ENCODE measurements at places on chromosomes 12 and 14.

GRCh38 chr12:64833928-64834327, 9.5 kb downstream of the TBC1D30 start:
- no peak for DNase-seq

- DNase-seq: no peak
Observed at GRCh38 chr12:127588249-127588648, 678.7 kb upstream of the TMEM132C start.

- DNase-seq: no peak
Observed at GRCh38 chr12:99600388-99600787, 47.2 kb upstream of the GARIN6 start.

- DNase-seq: peak; percentile 27
Observed at GRCh38 chr14:35533357-35534207, at the start of gene INSM2. INSM2 (plus strand) TSS chr14:35534164; CDS start chr14:35534253, 89 bp downstream.

DNA sequence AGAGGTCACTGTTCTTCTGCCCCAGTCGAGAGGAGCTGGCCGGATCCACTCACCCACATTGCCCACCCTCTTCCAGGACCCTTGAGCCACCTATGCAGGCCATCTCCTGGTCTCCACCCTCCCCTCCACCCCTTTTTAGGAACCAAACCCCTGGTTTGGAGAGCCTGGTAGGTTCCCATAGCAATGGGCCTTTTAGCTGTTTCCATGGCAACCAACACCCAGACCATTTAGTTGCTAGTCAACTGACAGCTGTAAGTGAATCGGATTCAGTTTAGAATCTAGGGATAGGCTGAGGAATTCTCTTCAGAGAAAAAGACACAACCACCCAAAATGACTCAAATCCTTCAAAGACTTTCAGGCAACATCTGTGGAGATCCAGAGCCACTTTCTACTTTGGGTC, 16.5 kb downstream of the NPC2 start:
- no peak for DNase-seq

GRCh38 chr12:121955258-121956237, 37.2 kb downstream of the CFAP251 start:
- no peak for DNase-seq

DNA sequence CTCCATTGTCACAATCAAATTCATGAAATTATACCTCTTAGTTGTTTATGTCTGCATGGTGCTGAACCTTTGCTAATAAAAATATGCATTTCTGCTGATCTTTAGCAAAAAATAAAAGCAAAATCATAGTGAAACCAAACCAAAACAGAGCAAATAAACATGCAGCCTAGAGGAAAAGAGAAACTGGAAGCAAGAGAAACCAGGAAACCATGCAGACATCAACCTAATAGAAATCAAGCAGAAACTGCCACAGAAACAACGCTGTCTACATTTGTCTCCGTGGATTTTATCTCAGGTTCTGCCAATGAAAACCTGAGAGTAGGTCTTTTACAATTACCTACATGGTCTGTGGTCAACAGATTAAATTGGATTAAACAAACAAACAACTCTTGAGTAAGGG, 173.7 kb downstream of the SYT10 start:
- DNase-seq: no peak

DNA sequence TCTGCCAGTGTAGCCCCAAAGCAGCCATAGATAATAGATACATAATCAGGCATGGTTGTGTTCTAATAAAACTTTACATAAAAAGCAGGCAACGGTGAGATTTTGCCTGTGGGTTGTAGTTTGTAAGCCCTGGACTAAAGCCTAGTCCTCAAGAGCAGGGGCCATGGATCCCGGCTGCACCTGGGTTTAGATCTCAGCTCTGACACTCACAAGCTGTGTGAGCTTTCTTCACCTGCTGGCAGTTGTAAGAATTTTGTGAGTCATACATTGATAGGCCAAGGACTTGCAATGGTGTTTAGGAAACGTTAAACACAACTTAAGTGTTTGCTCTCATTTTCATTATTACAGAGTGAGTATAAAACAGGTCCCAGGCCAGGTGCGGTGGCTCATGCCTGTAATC, 395.8 kb upstream of the TBX3 start:
- DNase-seq: no peak

GRCh38 chr14:38900887-38901286, 202.1 kb downstream of the SEC23A start:
- no peak for DNase-seq

DNA sequence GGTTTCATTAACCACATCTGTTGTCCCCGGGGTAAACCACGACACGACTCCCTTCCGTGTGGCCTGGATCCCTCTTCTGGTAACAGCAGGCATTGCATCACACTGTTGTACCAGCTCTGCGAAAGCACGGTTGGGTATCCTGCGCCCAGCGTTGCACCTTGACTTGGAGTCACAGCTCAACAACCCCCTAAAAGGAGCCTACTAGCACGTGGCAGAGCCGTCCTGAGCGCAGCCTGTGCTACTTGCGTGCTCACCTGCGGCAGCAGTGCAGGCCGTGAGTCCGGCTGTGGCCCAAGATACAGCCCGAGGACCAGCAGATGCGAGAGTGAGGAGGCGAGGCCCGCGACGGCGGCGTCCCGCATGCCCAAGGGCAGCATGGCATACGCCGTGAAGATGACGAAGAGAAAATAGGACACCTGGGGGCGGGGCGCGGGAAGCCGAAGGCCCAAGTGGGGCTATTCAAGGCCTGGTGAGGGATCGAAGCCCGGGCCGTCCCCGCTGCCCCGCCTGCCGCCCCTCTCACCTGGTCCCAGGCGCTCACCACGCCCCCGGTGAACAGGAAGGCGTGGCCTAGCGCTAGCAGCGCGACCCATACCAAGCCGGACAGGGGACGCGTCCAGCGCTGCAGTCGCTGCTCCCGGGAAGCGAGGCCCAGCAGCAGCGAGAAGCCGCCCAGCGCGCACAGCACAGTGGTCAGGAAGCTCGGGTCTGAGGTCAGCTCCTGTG, 2.4 kb downstream of the ADCY4 start:
- peak; percentile 83 for DNase-seq

GRCh38 chr12:129076441-129077320, 223.4 kb downstream of the GLT1D1 start:
- no peak for DNase-seq

- DNase-seq: no peak
Observed at GRCh38 chr14:61256826-61257468, 24.2 kb downstream of the TMEM30B start.

GRCh38 chr12:109088818-109089217, 4.5 kb downstream of the ALKBH2 start:
- DNase-seq: no peak

All from T follicular helper cell (primary cell).